Skeletal muscle tissue (tissue), 5 donors: ENCODE measurements at places on chromosomes 3 and 15. TPM values are rescaled to one million over a fixed set of nuclear protein-coding genes. Genes with fewer than 3 reads are reported as not detected.

The NPAP1 gene
- not detected for total RNA-seq

The TMEM89 gene
- total RNA-seq: not detected

The PARP15 gene
- total RNA-seq: 2.6 TPM

The MYRIP gene
- total RNA-seq: 1.0 TPM

The NT5DC2 gene
- total RNA-seq: 20.9 TPM

The PLD1 gene
- total RNA-seq: 31.3 TPM

The C3orf49 gene
- total RNA-seq: not detected

The XCR1 gene
- not detected for total RNA-seq

The COMMD4 gene
- total RNA-seq: 13.6 TPM

The CHRNA5 gene
- 0.52 TPM for total RNA-seq

The CASR gene
- not detected for total RNA-seq

The KCNMB2 gene
- total RNA-seq: 11.5 TPM

The PLCB2 gene
- total RNA-seq: 3.7 TPM

The CCR1 gene
- total RNA-seq: 3.7 TPM
